ENCODE measurements at places on chromosomes 13 and 19.

DNA sequence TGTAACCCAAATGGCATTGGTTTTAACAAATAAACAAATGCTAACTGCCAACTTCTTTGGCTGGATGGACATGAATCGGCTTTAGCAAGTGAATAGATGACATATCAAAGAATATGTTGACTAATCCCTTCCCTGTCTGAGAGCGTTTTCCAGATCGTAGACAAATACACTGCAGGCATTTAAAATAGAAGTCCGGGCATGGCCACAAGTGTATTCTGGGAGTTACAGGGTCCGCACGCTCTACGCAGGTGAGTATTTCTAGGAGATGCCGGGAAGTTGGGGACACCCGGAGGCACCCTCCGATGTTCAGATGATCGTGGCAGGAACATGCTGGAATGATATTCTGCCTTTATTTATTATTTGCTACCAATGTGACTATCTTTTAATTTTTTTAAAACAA is 53.2 kb upstream of the ZNF536 start:
- DNase-seq: no peak

GRCh38 chr13:31588316-31588715 is 151.0 kb upstream of the RXFP2 start:
- DNase-seq: peak; percentile 78

DNA sequence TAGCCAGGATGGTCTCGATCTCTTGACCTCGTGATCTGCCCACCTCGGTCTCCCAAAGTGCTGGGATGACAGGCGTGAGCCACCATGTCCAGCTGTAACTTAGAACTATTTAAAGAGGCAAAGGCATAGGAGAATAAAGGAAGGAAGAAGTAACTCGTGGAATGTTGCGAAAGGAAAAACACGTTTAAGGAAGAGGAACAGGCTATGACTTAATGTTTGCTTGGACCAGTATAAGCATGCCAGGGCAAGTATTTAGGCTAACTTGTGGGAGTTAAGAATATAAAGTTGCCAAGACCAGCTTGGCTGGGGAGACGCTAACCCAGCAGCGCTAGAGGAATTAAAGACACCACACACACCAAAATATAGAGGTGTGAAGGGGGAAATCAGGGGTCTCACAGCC is 33.5 kb downstream of the ZNF844 start:
- DNase-seq: no peak

DNA sequence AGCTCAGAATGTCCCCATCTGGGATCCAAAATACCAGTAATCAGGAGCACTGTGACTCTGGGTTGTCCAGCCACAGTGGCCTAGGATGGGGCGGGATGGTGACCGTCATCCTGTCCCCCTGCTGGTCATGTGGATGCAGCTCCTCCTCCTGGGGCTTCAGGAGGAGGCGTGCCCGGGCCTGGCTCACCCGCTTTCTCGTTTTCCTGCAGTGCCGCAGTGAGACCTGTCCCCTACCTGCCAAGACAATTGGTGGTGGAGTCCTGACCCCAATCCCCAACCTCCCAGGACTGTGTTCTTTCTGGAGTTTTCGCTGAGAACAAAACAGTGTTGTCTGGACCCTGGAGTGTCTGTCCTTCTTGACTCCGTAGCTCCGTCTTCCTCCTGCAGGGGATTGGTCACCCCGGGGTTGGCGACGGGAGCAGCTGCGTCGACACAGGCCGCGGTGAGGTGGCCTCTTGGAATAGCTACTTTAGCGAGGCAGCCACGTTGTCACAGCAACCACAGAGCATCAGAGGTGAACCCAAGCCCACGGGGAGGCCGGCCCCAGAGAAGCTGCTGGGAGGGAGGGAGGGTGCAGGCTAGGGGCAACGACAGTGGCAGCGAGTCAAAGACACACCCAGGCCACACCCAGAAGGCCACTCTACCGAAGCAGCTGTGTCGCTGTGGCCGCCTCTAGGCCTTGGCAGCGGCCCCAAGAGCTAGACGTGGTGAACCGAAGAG is 10.2 kb upstream of the EMC10 start:
- DNase-seq: peak; percentile 20

DNA sequence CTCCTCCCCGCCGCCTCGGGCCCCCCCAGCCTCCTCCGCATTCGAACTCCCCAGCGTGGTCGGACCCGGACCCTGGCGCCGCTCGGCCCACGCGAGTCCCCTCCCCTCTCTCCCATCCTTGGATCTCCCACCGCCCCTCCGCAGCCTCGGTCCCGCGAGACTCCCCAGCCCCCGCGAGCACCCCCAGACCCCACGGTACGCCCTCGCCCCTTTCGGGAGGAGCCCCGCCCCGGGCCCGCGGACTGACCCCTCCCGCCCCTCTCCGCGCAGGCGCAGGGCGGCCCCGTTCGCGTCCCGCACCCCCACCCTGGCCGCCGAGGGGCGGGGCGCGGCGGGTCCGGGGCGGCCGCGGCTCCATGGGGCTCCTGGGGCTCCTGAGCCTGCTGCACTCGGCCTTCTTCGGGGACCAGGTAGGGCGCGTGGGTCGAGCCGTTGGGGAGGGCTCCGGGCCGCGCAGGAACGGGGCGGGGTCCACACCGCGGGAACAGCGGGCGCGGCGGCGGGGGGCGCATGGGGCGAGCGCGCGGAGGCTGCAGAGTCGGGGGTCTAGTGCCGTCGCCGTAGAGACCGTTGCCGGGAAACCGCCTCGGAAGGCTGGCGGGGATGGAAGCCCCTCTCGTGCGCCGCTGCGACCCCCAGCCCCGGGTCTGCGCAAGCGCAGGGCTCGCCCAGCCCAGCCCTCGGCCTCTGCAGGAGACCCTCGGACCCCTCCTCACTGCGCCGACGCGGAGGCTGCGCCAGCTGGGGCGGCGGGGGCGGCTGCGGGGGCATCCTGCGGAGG is 3.8 kb upstream of the APC2 start:
- peak; percentile 79 for DNase-seq

GRCh38 chr19:8445488-8446001 is 770 bp downstream of the HNRNPM start:
- DNase-seq: peak; percentile 70

DNA sequence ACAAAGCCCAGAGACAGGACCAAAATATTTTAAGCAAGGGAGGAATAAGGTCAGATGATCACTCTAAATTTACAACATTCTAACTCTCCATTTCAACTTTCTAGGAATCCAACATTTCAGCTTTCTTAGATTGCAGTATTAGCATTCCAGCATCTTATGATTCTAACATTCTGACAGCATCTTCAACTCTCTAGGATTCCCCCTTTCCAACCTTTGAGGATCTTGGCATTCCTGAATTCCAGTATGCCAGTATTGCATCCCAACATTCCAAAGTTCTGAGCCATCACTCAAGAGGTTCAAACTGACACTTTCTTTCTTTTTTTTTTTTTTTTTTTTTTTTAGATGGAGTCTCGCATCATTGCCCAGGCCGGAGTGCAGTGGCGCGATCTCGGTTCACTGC is 13.8 kb downstream of the TGFB1 start:
- no peak for DNase-seq

- DNase-seq: no peak
These were observed 154.6 kb downstream of the FLT1 start for GRCh38 chr13:28340272-28340793.

DNA sequence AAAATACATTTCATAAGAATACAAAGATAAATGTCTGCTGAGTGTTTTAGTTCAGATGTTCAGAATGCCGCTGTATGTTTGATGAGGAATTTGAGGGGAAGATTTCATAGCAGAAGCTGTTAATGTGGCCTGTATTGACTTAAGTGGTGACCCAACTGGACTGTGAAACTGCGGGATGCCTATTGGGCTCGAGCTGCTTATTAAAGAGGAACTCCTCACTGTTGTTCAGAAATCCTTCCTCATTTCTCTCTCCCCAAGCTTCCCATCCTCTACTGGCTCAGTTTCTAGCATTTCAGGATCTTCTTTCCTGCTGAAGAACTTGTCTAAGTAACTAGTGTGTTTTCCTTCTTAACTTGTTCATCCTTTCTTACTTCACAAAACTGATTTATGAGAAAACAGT is 20.4 kb downstream of the DGKH start:
- no peak for DNase-seq

DNA sequence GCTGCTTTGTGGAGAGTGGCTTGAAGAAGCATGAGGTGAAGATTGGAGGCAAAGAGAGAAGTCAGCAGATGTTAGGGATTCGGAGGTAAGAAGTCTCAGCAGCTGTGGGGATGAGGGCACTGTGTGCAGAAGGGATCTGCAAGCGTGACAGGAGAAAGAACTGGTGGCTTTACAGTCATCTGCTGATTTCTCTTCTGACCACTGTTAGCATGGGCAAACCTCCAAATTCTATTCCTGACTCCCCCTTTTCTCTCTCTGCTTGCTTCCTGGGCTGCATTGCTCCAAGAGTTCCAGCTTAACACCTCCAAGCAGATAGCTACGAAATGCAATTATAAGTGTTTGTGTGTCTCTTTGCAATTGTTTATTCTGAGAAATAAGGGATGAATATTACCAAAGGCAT is 159.6 kb downstream of the GGACT start:
- no peak for DNase-seq

- peak; percentile 87 for DNase-seq
These were observed 9.8 kb upstream of the CIRBP start for GRCh38 chr19:1259206-1259875.

DNA sequence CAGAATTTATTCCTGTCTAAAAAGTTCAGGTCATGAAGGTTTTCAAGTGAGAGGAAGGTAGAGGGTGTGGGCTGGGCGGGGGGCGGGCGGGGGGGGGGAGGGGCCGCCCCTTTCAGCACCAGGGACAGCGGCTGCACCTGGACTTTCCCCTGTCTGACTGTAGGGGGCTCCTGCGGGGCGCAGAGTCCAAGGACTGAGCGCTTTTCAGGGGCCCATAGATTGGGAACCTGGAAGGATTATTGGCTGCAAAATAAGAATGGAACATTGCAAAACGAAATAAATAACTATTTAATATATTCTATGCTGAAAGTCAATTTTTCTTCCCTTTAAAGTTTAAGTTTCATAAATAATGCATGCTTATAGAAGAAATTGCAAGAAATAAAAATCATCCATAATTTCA is 8.9 kb upstream of the CYP4F3 start:
- DNase-seq: no peak

DNA sequence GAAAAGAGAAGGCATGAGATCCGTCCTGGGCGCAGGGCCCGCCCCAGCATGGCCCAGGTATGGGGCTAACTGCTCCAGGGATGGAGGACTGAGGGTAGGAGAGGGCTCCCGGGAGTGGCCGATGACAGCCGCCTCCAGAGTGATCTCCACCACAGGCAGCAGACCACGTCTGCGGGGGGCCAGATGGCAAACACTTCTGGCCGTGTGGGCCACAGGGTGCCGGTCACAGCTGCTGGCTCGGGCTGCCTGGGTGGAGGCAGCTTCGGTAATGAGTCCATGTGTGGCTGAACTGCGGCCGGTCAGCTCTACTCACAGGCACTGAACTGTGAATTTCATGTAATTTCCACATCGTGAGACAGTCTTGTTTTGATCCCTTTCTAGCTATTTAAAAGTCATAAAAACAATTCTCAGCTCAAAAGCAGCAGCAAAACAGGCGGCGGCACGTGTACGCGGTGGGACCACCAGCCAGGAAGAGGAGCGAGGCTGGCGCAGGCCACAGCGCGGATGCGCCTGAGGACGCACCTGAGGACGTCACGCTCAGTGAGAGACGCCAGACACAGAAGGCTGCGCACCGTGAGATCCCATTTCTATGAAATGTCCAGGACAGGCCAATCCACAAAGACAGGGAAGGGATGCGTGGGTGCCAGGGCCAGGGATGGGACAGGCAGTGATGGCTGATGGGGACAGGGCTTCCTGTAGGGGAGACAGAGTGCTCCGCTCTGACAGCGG is 4.0 kb downstream of the LSM7 start:
- no peak for DNase-seq

DNA sequence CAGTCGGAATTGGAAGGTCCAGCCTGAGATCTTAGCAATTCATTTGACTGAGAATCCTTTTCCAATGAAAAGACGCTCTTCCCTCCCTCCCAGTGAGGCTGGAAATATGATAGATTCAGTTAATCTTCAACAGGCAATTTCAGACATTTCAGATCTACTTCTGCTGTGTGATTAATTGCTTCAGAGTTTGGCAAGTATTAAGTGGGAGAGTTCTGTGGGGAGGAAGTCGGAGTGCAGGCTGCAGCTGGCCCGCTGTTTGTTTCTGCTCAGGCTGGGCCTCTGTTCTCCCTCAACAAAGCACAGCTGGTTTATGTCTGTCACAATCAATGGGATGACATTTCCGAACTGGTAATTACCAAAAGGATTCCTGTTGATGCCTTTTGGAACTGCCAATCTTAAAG is 178.2 kb downstream of the NDFIP2 start:
- no peak for DNase-seq

DNA sequence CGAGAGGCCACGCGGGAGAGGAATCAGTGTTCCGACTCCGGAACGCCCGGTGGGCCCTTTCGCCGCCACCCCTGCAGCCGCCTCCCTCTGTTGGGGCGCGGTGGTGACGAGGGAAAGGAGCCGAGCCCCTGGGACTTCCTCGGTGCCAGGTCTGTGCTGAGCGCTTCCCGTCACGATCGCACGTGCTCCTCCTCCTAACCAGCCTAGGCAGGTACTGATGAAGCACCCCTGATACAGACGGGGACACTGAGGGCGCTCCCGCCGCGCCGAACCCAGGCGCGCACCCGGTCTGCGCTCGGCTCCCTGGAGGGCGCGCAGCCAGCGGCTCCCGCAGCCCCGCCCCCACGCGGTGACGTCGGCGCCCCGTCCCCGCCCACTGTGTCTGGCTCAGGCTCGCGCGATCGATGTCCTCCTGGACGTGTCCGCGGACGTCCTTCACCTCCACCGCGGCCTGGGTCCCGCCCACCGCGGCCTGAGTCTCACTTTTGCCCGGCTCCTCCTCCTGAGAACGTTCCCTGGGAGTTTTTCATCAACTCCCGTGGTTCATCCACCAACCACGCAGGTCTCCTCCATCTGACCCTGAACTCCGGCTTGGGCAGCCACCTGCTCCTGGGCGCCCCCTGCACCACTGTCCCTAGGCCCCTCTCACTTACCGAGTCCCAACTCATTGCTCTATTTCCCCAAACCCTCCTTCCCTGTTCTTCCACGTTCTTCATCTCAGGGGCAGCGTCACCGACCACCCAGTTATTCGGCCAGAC is 2.6 kb upstream of the KLK15 start:
- DNase-seq: peak; percentile 91

- peak; percentile 65 for DNase-seq
These were observed 4.1 kb upstream of the NANOS3 start for GRCh38 chr19:13872695-13873389.

DNA sequence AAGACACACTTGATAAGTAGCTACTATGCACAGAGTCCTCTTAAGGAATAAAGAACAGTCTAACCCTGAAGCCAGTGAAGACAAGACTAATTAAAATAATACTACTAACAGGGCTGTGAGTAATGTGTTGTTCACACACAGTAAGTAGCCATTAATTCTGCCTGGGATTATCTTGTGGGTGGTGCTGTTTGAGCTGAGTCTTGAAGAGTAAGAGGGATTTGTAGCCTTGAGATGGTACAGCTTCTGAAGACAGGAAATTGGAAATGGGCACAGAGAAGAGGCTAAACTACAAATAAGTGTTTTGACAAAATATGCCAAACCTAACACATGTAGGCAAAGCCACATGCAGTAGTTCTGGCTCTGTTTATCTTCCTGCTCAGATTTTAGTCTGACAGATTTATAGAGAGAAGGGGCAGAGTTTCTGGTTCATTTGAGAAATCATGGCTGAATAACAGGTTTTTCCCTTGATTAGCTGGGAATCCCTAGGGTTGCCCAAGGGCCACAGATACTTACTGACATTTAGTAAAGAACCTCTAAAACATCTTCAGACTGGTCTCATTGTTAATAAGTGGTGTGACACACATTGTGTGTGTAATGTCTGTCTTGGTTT is 38.0 kb downstream of the ITGBL1 start:
- DNase-seq: no peak

GRCh38 chr13:99636306-99636705 is 135.0 kb downstream of the TM9SF2 start:
- DNase-seq: no peak

Measured in hepatocyte (in vitro differentiated cells).